ENCODE measurements at places on chromosomes 7 and 10.

DNA sequence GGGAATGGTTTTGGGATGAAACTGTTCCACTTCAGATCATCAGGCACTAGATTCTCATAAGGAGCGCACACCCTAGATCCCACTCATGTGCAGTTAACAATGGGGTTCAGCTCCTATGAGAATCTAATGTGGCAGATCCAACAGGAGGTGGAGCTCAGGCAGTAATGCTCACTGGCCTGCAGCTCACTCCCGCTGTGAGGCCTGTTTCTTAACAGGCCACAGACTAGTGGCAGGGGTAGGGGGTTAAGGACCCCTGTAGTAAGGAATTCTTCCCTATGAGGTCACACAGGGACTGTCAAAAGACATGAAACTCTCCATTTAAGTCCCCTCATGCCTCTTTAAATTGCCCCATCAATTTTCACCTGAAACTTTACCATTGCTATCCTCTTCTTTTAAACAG is 8.0 kb downstream of the HGF start:
- DNase-seq = no peak

- peak; percentile 92 for DNase-seq
Observed at GRCh38 chr7:39589323-39590111, 23.3 kb downstream of the YAE1 start.

GRCh38 chr7:151126491-151127137 is 40.3 kb downstream of the AGAP3 start:
- no peak for DNase-seq

GRCh38 chr7:139771001-139771956 is 6.5 kb downstream of the HIPK2 start:
- peak; percentile 71 for DNase-seq

GRCh38 chr10:95319239-95319638 is 28.4 kb upstream of the PDLIM1 start:
- DNase-seq = no peak

DNA sequence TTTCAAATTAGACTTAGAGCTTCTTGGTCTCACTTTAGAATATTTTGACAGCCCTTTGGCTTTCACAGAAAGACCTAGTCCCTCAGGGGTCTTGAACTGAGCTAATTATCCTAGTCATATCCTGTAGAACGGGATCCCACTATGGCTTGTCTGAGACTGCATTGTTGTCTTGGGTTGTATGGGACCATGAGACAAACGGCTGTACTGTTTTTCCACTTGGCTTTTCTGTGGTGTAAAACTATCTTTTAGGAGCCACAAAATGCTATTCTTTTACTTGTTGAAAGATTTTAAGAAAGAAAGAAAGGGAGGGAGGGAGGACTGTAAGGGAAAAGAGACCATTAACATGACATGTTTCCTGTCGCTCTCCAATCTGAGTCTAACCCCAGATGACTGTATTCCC is 432.5 kb downstream of the AUTS2 start:
- DNase-seq = no peak

GRCh38 chr7:7682861-7683260 is 35.5 kb downstream of the RPA3 start:
- DNase-seq = no peak

- DNase-seq = no peak
Observed at GRCh38 chr7:47536661-47537611, 45.0 kb downstream of the TNS3 start.

- DNase-seq = no peak
Observed at GRCh38 chr7:83339907-83340306, 177.2 kb upstream of the PCLO start.

- no peak for DNase-seq
Observed at GRCh38 chr7:157944734-157945291, 608.0 kb downstream of the DNAJB6 start.

DNA sequence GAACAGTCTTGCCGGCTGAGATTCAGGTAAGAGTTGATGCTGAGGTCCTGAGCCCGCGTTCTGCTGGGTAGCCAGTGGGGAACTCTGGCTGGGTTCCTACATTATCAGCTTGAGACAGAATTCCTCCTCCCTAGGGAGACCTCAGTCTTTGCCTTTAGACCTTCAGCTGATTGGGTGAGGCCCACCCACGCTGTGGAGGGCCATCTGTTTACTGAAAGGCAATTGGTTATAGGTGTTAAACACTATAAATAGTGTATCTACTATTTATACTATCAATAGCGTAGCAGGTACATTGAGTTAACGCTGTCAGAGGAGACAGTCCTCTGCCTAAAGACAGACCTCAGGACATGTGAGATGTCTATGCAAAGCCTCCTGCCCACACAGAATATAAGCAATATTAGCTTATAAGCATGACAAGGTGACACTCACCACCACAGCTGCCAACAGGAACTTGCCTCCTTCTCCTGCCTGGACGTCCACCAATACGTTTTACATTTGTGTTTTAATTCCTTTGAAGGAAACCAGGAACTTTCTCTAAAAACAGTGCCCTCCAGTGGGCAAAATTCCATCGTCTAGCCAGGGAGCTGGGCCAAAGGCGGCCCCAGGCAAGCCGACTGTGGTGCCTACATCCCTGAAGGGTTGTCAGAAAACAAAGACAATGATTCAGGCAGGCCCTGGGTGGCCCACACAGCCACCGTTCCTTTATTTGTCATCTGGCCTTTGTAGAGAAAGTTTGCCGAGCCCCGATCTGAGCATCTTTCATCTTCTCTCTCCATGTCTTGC is 58.8 kb downstream of the INSIG1 start:
- no peak for DNase-seq

DNA sequence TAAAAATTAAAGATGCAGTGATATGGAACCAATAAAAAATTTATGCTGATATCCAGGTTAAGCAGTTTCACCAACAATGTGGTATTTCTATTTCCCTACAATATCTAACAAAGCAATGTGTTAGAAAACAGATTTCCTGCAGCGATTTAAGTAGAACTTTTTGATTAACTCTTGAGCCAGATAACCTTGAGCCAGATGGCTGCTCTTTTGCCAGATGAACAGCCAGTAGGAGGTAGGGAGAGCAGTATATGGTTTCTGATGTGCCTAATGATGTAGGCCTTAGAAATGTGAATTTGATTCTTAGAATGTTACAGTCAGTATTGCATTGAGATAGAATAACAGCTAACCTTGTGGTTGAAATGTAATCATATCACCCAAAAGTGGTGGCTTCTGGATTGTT is 31.1 kb downstream of the STAMBPL1 start:
- no peak for DNase-seq

GRCh38 chr10:101020427-101021075 is 10.4 kb downstream of the PDZD7 start:
- DNase-seq = no peak

- no peak for DNase-seq
Observed at GRCh38 chr7:85176197-85176596, 10.7 kb downstream of the SEMA3D start.

- DNase-seq = no peak
Observed at GRCh38 chr10:50395851-50396250, 144.5 kb upstream of the ASAH2 start.

GRCh38 chr7:26686448-26686981 is 177.9 kb downstream of the SKAP2 start:
- peak; percentile 42 for DNase-seq

GRCh38 chr7:92671505-92672169 is 81.4 kb upstream of the FAM133B start:
- DNase-seq = peak; percentile 75

GRCh38 chr10:124125305-124126116 is 32.1 kb upstream of the CHST15 start:
- peak; percentile 16 for DNase-seq

- DNase-seq = no peak
Observed at GRCh38 chr10:79268742-79269141, 78.5 kb upstream of the PPIF start.

Data from activated CD4-positive, alpha-beta T cell treated with anti-CD3 and anti-CD28 coated beads, Interleukin-10, Interleukin-2, amounts not matched to agents 100 ng/mL and 50 ng/mL, durations not matched to agents 16 hours and 8 hours (primary cell).